ENCODE measurements at places on chromosomes 3 and 15.

GRCh38 chr3:22887664-22888291 is 315.3 kb upstream of the UBE2E2 start:
- DNase-seq = no peak

- no peak for DNase-seq
Measured at GRCh38 chr3:61531528-61531927, 29.8 kb upstream of the PTPRG start.

GRCh38 chr3:52063026-52063723 is 6.8 kb upstream of the DUSP7 start:
- no peak for DNase-seq

DNA sequence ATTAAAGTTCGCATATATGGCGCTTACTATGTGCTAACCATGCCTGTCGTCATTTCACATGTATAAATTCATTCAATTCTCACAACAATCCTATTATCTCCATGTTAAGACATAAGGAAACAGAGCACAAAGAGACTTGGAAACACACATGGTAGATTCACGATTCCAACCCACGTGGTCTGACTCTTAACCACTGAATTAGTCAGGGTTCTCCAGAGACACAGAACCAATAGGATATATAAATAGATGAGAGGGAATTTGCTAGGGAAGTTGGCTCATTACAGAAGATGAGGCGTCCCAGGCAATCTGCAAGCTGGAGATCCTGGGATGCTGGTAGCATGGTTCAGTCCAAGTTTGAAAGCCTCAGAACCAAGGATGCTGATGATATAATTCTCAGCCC is 765.3 kb downstream of the TBL1XR1 start:
- no peak for DNase-seq

GRCh38 chr3:173556546-173556945 is 159.0 kb downstream of the NLGN1 start:
- DNase-seq = no peak

- DNase-seq = no peak
Measured at GRCh38 chr3:52232279-52233107, 6.5 kb downstream of the TWF2 start.

GRCh38 chr15:34708422-34708821 is 46.4 kb downstream of the GJD2 start:
- DNase-seq = no peak

DNA sequence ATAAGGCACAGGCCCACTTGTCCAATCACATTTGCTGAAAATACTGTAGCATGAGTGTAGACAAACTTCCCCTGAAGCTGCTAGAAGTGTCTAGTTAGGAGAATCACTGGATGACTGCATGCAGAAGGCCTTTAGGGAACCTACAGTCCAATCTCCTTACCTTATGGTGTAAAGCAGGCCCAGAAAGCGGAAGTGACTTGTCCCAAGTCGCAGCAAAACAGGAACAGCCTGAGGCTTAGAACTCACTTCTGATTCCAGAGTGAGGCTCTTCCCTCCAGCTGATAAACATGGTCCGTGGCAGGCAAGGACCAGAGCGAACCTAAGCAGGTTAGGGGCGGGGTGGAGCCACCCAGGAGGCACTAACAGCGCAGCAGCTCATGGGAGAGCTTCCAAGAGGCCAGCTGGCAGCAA is 2.5 kb downstream of the GRAMD2A start:
- no peak for DNase-seq

DNA sequence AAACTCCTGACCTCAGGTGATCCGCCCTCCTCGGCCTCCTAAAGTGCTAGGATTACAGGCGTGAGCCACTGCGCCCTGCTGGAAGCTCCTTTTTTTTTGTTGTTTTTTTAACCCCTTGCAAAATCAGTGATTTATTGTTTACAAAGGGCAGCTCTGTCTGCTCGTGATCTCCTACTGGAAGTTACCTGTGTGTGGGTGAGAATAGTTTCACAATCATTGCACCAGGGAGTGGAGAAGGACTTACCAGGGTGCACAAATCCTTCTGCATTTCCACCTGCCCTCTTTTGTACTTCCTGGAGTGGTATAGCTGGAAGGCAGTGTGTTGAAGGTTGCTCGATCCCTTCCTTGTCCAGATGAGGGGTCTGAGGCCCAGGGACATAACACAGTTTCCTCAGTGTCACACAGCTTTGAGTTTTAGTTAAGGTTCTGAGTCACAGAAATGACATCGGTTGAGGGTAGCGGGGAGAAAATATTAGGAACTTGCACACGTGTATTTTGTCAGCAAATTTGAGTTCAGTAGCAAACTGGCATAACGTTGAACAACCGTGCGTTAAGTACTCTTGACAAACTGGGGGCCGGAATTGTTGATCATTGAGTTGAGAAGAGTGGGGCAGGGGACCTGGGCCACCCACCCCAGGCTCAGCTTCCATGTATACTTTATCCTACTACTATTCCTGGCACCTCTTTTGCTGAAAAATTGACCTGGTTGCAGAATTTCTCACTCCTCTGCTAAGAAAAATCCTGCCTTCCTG is 11.3 kb upstream of the TRAK1 start:
- no peak for DNase-seq

DNA sequence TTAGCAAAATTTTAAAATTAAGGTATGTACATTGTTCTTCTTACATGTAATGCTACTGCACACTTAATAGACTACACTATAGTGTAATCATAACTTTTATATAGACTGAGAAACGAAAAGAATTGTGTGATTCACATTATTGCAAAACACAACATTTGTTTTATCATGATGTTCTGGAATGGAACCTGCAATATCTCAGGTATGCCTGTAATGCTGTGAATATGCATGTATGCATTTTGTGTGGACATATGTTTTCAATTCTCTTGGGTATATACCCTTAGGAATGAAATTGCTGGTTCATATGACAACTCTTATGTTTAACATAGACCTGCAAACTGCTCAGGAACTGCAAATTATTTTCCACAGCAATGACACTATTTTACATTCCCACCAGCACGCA is 38.6 kb upstream of the TJP1 start:
- DNase-seq = no peak

DNA sequence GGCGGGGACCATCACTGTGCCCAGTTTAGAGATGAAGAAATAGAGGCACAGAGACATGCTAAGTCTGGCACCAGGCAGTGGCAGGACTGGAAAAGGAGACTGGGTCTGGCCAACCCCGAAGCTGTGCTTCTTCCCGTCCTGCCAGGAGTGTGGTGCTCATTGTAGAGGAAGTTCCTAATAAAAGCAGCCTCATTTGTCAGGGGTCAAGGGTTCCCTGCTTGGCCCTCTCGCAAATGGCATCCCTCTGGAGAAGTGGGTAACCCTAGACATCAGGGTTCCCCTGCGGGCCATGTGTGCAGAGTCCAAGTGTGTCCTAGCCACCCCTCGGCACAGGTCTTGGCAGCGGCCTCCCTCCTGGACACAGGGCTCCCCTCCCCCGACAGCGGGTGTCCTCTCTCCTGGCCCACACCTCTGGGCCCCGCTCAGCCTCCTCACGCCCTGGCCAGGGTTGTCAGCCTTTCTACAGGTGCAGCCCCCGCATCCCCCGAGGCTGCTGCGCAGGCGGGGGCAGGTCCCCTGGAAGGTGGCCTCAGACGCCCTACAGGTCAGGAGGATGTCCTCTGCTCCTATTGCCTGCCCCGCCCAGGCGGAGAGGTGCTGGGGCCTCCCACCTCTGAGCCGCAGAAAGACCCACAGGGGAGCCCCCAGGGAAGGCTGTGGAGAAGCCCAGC is 61.8 kb upstream of the PRR20G start:
- DNase-seq = no peak

GRCh38 chr3:11847607-11848006 is 922 bp upstream of the TAMM41 start:
- peak; percentile 7 for DNase-seq

DNA sequence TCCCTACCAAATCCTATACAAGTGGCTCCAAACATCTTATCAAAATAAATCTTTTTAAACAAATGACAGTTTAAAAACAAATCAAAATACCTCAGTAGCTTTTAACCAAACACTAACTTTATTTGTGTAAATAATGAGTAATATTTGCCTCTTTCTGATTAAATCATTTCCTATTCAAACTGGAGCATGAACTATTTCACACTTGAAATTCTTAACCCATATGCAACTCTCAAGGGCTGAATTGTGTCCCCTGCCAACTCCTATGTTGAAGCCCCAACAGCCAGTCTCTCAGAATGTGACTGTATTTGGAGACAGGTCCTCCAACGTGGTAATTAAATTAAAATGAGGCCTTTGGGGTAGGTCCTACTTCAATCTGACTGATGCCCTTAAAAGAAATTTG is 55.9 kb upstream of the MCTP2 start:
- DNase-seq = no peak

DNA sequence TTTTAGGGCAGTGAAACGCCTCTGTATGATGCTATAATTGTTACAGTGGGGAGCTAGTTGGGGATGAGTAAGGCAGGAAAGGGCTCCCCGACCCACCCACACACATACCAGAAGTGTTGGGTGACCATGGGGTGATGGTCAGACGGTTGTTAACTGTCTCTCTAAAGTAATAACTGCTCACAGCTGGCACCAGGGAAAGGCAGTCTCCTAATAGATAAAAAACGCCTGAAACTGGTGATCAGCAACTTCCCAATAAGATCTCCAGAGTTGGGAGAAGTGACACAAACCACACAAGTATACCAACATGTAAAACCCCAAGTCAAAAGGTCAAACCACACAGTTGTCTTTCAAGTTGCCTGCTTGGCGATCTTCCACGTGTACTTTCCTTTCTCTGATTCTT is 346.5 kb upstream of the CNTN4 start:
- no peak for DNase-seq

Data from naive thymus-derived CD8-positive, alpha-beta T cell (primary cell).